Femur (tissue), 1 donor: ENCODE measurements at places on chromosomes 12 and 14.

DNA sequence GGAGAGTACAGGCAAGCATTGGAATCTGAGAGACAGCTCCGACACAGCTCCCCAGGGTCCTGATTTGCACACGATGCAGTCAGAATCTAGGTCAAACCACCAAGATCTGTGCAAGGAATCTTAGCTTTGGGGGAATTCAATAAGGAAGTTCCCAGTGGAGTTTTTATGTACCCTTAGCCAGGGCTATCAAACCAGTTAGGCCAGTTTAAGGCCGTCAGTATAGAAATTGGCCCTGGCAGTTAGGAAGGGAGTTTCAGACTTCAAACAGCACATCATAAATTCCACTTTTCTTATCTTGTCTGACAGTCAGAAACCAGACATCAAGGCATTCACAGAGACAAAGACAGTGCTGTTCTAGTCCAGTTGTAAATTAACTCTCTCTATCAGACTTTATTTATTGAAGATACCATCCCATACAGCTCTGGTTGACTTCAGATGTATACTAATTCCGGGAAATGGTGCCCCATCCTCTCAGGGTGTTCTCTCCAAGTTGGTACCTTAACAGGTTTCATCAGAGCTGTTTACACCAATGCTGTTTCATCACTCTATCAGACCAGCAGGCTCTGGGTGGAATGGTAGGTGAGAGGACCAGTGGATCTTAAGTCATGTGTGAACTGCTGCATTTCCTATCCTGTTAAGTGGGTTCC lies 157.5 kb upstream of the ATF7IP start:
- no peak for DNase-seq

DNA sequence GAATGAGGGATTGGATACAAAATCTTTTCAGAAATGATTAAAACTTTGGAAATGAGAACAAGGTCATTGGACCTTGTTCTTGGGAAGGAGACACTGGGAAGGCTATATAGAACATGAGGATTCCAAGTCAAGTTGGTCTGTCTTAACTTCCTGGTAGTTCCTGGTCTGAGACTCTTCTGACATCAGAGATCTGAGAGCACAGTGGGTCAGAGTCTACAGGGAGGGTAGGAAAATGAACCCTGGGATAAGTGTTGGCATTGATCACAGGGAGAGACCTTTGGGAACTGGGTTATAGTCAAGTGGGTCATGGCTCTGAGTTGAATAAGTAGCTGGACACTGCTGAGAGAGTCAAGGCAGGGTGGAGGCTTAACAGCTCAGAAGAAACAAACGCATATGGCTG lies 17.3 kb upstream of the KCNA1 start:
- no peak for DNase-seq

DNA sequence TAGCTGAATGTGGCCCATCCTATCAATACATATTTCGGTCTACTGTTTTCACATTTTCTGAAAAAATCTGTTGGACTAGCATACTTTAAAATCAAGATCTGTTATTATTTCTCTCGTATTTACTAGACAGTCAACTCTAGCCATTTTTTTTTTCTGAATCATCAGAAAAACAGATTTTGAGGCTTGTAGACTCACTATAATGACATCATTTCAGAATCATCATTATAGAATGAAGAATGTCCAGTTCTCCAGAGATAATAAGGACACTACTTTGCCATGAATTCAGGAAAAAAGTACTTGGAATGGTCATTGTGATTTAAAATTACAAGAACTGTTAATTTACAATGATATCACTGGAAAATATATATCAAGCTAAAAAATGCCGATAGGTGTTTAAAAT lies 589.8 kb downstream of the KCNH5 start:
- DNase-seq: no peak

DNA sequence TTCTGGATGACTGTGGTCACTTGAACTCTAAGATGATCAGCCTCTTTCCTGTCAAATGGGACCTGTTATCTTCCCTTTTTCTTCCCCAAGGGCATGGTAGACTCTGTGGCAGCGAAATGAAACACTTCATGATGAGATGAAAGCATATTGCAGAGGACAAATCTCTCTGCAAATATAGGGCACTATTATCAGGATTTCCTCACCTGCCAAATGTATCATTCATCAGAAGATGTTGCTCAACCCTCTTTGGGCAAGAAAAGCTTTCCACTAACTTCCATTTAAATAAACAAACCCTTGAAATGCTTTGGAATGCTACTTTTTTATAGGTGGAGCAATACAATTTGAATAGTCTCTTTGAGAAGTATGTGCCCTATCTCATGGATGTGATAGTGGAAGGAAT lies 105.0 kb downstream of the DNAH10 start:
- DNase-seq: no peak

DNA sequence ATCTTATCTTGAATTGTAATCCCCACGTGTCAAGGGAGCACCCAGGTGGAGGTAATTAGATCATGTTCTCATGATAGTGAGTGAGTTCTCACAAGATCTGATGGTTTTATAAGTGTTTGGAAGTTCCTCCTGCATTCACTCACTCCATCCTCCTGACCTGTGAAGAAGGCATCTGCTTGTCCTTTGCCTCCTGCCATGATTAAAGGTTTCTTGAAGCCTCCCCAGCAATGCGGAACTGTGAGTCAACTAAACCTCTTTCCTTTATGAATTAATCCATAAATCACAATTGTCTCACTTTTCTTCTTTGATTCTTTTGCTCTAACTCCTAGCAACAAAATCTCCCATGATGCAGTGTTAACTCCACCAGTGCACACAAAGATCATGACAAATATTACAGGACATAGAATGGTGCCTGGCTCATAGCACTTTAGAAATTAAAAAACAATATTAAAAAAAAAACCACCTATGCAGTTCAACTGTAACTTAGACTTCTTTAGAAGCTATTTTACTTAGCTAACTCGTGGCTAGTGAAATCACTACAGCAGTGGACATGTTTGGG lies 37.6 kb upstream of the MGAT4C start:
- no peak for DNase-seq
